ENCODE measurements at places on chromosomes 4 and X.

DNA sequence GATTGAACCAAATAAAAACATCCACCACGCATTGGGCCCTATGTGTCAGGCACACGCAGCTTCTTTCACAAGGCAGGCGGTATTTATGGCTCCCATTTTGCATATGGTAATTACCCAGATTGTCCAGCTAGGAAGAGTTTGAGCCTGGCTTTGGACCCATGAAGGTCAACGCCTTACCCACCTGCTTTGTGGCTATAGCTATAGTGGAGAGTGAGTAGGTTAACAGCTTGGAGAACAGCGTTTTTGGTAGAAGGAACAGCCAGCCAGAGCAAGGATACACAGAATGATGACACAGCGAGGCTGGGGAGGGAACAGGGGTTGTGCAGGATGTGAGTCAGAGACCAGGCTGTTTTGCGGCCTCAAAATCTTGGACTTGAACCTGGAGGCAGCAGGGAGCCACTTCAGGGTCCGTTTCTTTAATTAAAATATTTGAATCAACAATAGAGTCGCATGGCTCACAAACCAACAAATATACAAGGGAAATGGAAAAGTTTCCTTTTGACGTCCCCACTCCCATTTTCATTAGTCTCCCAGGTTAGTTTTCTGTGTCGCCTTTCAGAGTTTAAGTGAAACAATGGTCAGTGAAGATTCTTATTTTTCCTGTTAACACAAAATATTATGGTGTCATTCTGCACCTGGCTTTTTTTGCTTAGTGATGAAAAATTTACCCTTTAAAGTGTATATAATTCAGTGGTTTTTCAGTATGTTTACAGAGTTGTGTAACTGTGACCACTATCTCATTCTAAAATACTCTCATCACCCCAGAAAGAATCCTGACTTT is 118.2 kb upstream of the STX18 start:
- DNase-seq: no peak

- no peak for DNase-seq
Observed at GRCh38 chr4:80471756-80472155, 136.2 kb downstream of the CFAP299 start.

GRCh38 chr4:1872870-1873269 is 1.7 kb downstream of the NSD2 start:
- DNase-seq: peak; percentile 21

DNA sequence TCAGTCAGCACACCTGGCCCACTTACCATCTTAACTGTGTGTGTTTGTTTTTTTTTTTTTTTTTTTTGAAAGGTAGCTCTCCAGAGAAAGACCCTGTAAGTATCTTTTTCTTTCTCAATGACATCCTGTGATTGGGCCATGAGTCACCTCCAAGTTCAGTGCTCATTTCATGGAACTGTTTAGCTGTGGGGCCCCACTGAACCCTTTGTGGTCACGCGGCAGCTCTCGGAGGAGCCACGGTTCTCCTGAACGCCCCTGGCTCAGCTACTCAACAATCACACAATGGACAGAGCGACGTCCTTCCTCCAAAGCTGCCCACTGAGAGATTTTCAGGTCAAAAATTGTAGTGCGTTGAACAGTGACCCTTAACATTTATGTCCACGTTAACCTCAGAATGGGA is 14.2 kb upstream of the IL3RA start:
- DNase-seq: no peak

DNA sequence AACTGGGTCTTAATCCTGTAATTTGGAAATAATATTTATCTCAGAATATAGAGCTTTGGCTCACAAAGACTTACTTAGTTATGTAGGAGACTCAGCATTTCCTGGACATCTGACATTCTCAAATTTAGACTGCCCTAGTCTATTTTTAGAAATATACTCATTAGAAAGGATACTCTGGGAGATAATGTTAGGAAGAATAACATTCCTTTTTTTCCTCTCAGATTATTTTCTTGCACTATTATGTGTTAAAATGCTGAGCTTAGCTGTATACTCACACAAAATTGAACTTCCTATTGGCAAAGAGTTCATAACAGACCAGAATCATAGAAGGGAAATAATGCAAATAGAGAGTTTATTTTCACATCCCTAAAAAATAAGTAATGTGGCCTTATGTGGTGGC is 1424.9 kb upstream of the PCDH7 start:
- DNase-seq: no peak

- no peak for DNase-seq
Observed at GRCh38 chr4:47538111-47538824, 53.2 kb downstream of the ATP10D start.
